Stimulated activated CD4-positive, alpha-beta T cell treated with anti-CD3 and anti-CD28 coated beads, TNF-alpha, amount 100 ng/mL, for 1 hour (primary cell): ENCODE measurements at places on chromosomes 1 and 21.

DNA sequence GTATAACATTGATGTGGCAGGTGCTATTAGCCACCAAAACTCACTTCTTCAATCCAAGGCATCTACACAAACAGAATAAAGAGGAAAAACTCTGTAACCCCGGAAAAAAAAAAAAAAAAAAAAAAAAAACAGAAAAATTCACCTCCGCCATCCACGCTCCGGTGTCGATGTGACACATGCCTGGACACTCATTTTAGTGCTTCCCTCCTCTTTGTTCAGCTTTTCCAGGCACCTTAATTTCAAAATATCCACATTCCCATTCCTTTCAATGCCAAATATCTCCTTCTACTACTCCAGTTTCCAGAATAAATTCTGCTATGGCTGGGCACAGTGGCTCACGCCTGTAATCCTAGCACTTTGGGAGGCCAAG, 5.8 kb upstream of the RERE start:
- no peak for DNase-seq

DNA sequence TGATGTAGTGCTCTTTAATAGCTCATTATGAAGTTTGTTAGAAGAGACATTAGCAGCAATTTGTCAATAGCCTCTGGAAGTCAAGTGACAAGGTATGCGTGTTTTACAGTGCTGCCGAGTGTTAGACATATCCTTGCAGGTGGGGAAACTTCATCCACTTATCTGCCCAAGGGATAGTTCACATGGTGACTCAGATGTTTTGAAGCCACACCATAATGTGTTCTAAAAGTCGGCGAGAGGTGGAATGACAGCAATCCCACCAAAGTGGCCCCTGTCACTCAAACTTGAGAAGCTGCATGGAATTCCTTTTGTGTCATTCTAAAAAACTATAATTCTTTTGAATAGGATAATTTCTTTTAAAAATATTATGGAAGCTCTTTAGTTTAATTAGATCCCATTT, 98.1 kb downstream of the RUNX1 start:
- no peak for DNase-seq

DNA sequence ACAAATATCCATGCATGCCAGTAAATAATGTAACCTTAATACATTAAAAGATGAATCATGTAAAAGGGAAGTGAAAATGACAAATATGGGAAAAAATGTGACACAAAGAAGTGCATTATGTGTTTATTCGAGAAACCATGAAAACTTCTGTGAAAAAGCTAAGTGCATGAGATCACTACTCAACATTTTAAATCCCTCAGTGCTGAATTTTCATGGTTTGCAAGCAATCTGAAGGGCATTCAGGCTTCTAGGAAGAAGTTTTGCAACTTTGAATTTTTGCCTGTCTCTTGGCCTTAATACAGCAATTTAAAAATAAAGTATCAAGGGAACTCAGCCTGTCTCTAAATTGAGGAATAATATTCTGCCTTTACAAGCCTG, 78.2 kb downstream of the MAP3K7CL start:
- DNase-seq = no peak

DNA sequence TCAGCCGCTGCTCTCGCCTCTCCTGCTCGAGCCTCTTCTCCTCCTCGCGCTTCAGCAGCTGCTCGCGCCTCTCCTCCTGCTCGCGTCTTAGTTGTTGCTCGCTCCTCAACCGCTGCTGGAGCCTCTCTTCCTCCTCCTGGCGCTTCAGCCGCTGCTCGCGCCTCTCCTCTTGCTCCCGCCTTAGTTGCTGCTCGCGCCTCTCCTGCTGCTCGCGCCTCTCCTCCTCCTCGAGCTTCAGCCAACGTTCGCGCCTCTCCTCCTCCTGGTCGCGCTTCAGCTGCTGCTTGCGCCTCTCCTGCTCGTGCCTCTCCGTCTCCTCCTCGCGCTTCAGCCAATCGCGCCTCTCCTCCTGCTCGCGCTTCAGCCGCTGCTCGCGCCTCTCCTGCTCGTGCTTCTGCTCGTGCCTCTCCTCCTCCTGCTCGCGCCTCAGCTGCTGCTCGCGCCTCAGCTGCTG, 3.7 kb downstream of the TCHH start:
- no peak for DNase-seq

GRCh38 chr21:28776251-28776650, 216.4 kb downstream of the LTN1 start:
- DNase-seq = no peak

GRCh38 chr1:17433261-17433660, 6.2 kb downstream of the RCC2 start:
- DNase-seq = no peak

DNA sequence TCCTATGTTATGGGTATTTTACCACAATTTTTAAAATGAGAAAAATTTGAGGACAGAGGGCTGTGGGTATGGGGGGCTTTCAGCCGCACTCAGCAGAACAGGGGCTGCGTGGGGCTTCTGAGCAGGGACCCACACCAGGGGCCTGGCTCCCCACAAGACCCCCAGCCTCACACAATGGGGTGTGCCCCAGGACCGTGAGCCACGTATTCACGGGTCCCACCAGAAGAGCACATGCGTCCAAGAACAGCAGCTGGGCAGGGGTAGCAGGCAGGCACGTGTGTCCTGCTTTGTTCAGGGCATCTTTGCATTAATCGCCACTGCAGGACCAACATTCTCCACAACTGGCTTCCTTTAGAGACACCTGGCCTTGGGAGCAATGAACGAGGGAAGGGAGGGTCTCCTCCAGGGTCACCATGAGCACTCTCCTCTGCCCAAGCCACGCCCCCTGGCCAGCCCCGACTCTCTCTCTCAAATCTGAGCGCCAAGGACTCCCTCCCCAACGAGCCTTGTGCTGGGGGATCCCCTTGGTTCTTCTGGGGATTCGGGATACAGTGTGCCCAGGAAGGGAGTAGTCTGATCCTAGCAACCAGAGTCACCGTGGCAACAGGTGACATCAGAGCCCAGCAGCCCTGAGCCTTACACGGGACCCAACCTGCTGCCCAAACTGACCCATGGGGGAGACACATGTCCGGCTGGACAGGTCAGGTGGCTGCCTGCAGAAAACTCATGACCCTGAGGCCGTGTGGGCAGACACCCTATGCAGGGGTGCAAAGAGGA, 7.4 kb upstream of the ARF1 start:
- no peak for DNase-seq

GRCh38 chr1:181015251-181015615, 7.4 kb downstream of the STX6 start:
- no peak for DNase-seq

DNA sequence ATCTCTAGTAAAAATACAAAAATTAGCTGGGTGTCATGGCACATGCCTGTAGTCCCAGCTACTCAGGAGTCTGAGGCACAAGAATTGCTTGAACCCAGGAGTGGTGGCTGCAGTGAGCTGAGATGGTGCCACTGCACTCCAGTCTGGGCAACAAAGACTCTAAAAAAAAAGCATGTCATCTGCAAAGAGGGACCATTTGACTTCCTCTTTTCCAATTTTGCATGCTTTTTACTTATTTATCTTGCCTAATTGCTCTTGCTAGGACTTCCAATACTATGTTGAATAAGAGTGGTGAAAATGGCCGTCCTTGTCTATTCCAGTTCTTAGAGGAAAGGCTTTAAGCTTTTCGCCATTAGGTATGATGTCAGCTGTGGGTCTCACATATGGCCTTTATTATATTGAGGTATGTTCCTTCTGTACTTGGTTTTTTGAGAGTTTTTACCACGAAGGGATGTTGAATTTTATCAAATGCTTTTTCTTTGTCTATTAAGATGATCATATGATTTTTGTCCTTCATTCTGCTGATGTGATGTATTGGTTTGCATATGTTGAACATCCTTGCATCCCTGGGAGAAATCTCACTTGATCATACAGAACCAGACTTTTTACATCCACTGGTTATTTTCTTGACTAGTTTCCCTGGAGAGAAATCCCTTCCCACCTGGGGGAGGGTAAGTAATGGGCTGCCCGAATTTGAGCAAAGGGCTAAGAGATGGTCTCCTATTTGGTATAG, 17.0 kb upstream of the RAP1GAP start:
- no peak for DNase-seq

DNA sequence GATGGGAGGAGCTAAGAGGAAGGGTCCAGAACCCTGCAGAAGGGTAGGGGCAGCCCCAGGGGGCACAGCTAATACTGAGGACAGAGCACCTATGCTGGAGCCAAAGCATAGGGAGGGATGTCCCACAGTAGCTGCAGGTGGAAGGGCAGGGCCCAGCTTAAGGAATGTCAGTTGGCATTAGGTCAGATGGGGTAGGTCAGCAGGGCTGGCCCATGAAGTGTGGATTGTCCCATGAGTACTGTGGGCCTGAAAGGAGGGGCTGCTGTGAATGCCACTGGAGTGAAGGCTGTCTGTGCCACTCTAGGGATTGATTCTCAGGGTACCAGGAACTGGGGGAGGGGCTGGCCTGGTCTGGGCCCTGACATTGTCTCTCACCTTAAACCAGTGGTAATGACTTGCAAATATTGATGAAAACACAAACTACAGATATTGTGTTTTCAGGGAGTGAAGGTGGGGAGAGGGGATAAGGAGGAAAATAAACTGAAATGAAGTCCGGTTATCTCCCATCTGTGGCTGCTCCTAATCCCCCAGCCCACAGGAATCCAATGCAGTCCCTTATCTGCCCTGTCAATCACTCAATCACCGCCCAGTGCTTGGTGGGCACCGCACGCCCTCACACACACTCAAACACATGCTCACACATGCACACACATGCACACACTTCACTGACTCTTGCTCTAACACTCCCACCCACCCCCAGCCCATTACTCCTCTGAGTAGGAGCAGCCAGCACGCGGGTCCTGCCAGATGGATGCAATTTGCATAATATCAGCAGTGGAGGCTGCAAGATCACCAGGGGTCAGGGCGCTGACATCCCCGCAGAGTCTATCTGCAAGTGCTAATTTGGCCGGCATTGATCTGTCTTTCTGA, 27.8 kb downstream of the DMAP1 start:
- no peak for DNase-seq

GRCh38 chr1:114292194-114292593, 138.5 kb upstream of the SYT6 start:
- DNase-seq = no peak

DNA sequence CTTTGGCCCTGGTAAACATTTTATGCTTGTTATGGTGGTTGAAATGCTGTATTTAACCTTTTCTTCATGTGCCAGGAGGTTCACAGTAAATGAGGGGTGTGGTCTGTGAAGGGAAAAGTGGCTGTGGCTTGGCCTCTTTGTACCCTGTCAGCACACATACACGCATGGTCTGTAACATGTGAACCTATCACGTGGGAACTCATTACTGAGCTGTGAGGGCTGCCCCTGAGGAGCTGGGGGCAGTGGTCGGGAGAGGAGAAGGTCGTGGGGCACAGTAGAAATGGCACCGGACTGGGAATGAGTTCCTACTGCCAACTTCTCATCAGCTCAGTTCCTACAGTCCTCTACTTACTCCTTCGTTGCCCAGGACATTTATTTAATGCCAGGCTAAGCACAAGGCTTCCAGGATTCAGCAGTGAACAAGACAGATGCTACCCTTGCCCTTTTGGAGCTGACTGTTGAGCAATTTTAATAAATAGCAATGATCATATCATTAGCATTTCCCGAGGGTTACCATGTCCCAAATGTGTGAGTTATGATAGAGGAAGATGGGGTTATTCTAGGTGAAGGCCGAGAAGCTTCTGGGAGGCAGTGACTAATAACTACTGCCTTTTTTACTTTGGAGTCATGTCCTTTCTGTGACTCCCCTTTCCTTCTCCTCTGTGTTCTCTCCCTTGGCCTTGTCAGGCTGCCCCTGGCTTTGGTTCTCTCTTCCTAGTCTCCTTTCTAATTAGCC, 38.8 kb downstream of the DDR2 start:
- DNase-seq = no peak

DNA sequence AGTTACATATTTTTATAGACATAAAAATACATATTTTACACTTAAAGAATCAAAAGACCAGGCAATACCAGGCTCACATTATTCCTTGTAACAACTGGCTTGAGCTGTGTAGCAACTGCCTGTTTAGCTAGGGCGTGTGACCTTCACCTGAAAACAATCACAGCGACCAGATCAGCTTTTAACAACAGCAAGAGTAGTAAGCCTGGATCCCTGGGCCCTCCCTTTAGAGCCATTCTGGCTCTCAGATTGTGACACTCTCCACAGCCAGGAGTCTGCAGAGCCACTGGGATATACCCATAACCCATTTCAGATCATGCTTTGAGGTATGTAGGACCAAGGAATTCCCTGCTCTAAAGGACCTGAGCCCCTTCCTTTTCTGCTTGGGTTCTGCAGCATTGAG, 29.4 kb upstream of the GNG4 start:
- no peak for DNase-seq

GRCh38 chr1:238177351-238177750, 286.6 kb upstream of the ZP4 start:
- DNase-seq = no peak

- DNase-seq = no peak
Observed at GRCh38 chr1:231284441-231284840, 43.4 kb downstream of the GNPAT start.

- no peak for DNase-seq
Observed at GRCh38 chr1:54265126-54265525, 65.2 kb downstream of the MRPL37 start.

DNA sequence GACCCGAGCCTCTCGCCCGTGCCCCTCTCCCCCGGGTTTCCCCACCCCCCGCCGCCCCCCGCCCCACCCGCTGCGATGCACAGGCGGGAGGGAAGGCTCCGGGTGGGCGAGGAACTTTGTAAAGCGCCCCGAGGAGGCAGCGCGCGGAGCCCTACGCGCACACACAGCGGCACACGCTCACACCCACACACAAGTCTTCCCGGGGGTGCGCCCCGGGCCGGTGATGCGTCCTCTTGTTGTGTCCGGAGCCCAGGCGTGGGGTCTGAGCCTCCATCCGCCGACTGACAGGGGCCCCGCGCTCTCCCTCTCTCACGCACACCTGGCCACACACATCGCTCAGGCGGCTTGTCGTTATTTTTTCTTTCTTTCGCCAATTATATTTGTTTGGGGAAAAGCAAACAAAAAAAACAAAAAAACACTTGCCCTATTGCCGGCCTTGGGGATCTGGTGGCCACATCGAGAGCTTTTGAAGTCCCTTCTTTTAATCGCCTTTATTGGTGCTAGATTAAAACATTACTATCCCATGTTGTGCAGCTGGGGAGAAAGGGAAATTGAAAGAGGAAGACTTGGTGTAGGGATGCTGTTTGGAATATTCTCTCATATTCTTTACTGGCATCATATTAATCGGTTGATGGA, 770 bp downstream of the NTNG1 start:
- DNase-seq = no peak

GRCh38 chr1:86387916-86388627, 8.1 kb downstream of the ODF2L start:
- no peak for DNase-seq

GRCh38 chr1:8533124-8533523, 215.2 kb downstream of the SLC45A1 start:
- no peak for DNase-seq
